Hypothalamus (tissue), 51 donors: ENCODE measurements at places on chromosomes 3 and 15.

GRCh38 chr3:63593779-63594178, 58.7 kb upstream of the SNTN start:
- no peak for DNase-seq

GRCh38 chr3:188326111-188326510, 172.2 kb downstream of the LPP start:
- DNase-seq = no peak

- peak; percentile 69 for DNase-seq
These were observed 104.1 kb upstream of the GOLGA8J start for GRCh38 chr15:29978411-29979382.

DNA sequence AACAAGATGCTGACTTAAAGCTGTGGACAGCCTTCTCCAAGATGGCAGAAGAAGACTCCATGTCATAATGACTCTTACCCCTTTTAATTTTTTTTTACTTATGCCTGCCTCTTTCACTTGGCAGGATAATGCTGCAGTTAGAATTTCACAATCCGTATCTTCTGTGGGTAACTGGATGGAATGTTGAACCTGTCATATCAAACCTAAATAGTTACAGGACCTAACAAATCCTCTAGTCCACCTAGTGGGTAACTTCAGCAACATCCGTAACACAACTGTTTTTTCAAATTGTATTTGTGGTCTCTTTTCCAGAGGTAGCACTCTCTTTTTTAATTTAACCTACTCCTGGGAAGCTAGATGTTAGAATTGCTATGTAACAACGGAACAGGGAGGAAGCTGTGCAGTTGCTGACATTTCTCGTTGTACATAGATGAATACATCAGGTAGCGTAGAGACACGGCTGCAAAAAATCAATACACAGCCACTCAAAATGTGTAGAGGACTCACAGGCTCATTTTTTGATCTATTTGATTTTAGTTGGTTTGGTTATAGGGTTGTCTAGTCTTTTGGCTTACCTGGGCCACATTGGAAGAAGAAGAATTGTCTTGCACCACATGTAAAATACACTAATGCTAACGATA, 43.9 kb upstream of the TRPM1 start:
- no peak for DNase-seq

DNA sequence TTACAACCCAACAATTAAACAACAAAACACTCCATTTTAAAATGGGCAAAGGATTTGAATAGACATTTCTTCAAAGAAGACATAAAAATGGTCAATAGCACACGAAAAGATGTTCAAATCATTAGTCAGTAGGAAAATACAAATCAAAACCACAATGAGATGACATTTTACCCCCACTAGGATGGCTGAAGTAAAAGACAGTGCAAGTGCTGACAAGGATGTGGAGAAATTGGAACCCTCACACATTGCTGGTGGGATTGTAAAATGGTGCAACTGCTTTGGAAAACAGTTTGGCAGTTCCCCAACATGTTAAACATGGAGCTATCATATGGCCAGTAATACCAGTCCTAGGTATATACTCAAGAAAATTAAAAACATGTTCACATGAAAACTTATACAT, 11.6 kb downstream of the GALNT15 start:
- DNase-seq = no peak

- DNase-seq = no peak
These were observed 9.1 kb upstream of the TP63 start for GRCh38 chr3:189621948-189622603.
